ENCODE measurements at places on chromosomes 5 and 9. TPM values are rescaled to one million over a fixed set of nuclear protein-coding genes. Genes with fewer than 3 reads are reported as not detected.

The LHX2 gene
- total RNA-seq: 47.3 TPM

The PCDHA11 gene
- total RNA-seq: 8.9 TPM

The PTPA gene
- total RNA-seq: 64.9 TPM

The GIN1 gene
- total RNA-seq: 21.7 TPM

The ARSK gene
- total RNA-seq: 14.5 TPM

The TAF1L gene
- total RNA-seq: not detected

The C9orf50 gene
- total RNA-seq: 0.71 TPM

The PRUNE2 gene
- 95.8 TPM for total RNA-seq

The FAM78A gene
- total RNA-seq: 3.8 TPM

The CFAP90 gene
- total RNA-seq: 1.6 TPM

The CYLC2 gene
- not detected for total RNA-seq

The GTF3C5 gene
- total RNA-seq: 48.3 TPM

The C9orf153 gene
- 1.2 TPM for total RNA-seq

The NOXA1 gene
- 4.2 TPM for total RNA-seq

The STPG3 gene
- not detected for total RNA-seq

The PCDHGA7 gene
- total RNA-seq: 11.2 TPM

The SCGB3A1 gene
- 2.2 TPM for total RNA-seq

The PGM5 gene
- total RNA-seq: 61.8 TPM

The SEMA5A gene
- total RNA-seq: 69.0 TPM

Data from camera-type eye (tissue), 1 donor.